ENCODE measurements at places on chromosomes 5 and 9.

GRCh38 chr5:83973925-83974815 is 253.5 kb upstream of the HAPLN1 start:
- no peak for DNase-seq

DNA sequence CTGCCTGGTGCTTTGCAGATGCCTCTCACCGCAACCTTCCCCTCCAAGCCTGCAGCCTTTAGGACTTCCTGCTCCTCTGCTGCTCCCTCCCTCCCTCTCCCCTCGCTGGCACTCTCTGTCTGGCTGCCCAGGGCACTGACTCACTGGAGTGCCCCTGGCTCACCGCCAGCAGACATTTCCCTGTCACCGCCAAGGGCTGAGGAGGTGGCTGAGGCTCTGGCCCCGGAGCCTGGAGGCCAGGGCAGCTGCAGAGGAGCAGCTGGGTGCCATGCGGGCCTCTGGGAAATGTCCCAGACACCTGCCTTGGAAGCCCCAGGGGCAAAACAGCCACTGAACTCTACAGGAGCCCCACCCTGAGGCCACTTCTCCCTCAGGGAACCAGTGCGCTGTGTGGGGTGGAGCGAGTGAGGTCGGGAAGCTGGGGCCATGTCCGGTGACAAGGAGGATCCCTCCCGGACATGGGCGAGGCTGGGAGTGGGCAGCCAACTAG is 53.4 kb downstream of the TENT4A start:
- DNase-seq: peak; percentile 92

DNA sequence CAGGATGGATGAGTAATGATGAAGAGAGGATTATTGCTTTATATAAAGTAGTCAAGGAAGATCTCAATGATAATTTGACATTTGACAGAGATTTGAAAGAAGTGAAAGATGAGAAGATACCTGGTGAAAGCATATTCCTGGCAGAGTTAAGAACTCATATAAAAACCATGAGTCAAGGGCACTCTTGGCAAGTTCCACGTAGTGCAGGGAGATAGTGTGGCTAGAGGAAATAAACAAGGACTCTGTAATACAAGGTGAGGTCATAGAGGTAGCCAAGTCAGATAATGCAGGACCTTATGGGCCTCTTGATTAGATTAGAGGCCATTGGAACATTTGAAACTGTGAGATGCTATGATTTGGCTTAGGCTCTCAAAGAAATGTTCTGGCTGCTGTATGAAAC is 72.3 kb downstream of the HCN1 start:
- DNase-seq: no peak

- no peak for DNase-seq
Observed at GRCh38 chr9:119215651-119216050, 153.6 kb downstream of the BRINP1 start.

- no peak for DNase-seq
Observed at GRCh38 chr5:152083231-152083630, 158.6 kb upstream of the GLRA1 start.

- DNase-seq: peak; percentile 45
Observed at GRCh38 chr9:137406876-137407589, 15.9 kb downstream of the EXD3 start.

GRCh38 chr5:67971223-67971830 is 244.2 kb upstream of the PIK3R1 start:
- no peak for DNase-seq

- no peak for DNase-seq
Observed at GRCh38 chr5:170223906-170224305, 8.9 kb upstream of the C5orf58 start.

GRCh38 chr5:610744-611730 is 1.1 kb upstream of the CEP72 start:
- no peak for DNase-seq
